Omental fat pad (tissue), 4 donors: ENCODE measurements at places on chromosomes 12 and 14. TPM values are rescaled to one million over a fixed set of nuclear protein-coding genes. Genes with fewer than 3 reads are reported as not detected.

GRCh38 chr12:14418451-14418890 is 53.0 kb downstream of the ATF7IP start:
- no peak for DNase-seq

DNA sequence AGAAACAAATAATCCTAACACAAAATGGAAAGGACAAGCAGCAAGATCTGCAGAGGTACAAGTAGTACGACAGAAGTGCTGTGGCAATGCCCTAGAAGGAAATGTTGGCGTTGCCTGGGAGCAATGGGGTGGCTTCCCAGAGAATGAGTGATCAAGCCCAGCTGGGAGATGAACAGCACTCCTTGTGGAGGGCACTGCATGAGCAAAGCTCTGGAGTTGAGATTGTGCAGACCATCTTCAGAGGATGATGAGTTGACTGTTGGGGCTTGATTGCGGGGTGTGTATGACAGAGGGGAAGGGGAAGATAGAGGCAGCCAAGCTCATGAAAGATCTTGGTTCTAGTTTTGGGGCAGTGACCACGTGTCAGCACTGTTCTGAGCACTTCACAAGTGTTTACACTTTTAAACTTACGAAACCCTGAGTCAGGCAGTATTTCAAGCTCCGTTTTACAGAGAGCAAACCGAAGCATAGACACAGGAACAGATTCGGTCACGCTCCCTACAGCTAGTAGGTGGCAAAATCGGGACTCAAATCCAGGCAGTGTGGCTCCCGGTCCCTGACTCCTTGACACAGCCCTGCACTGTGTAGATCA is 127.2 kb upstream of the LHX5 start:
- DNase-seq = no peak

DNA sequence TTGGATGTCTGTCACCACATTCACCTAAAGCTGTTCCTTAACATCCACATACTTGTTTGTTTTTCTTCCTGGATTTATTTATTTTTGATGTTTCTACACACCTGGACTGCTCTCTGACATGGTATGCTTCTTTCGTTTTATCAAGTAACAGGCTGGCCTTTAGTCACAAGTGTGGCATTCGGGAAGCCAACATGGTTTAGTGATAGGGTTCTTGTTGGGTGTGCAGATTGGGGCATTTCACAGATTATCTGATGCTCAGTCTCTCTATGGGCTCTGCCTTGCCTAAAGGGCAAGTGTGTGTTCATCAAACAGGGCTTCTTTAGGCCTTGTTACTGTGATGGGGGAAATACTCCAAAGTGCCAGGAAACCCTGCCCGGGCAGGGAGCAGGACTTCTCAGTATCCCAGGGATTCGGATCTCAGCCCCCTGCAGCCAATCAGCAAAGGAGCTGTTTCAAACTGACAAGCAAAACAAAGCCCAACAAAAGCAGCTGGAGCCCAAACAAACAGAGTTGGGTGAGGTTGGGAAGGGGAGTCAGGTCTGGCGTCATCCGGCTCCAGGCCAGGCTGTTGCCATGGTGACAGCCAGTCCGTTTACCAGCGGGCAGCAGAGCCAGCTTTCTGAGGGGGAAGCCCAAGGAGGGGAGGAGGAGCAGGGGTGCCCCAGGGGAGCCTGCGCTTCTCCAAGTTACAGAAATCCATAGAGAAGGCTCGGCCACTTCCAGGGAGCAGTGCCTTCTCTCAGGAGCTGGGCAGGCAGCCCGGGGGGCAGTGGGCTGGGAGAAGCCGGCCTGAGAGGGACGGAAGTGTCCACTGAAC is 31.9 kb downstream of the FOS start:
- DNase-seq = peak; percentile 66

DNA sequence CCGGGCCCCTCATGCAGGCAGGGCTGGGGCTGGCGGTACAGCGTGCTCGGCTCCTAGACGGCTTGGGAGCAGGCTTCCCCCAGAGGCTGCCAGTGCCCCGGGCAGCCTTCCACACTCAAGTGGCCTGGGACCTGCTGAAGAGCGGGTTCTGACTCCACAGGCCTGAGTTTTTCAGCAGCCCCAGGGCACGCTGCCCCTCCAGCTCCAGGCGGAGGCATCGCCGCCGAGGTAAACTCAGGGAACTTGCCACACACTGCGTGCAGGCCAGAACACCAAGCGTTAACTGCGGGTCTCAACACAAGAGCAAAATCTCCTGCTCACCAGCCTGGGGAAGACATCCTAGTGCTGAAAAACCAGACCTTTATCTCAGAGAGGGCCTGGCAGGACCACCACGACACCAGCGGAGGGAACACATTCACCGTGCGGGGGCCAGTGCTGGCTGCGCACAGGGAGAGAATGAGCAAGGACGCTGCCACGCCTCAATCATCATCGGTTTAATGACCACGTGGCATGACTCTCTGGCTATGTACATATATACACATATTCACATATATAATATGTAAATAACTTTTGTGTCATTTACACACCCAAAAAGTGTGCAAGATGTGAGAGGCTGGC is 21.3 kb downstream of the PSMC1 start:
- no peak for DNase-seq

- DNase-seq = no peak
These were observed 200.1 kb upstream of the TMTC1 start for GRCh38 chr12:29983851-29984250.

GRCh38 chr12:88235183-88235833 is 93.2 kb downstream of the TMTC3 start:
- DNase-seq = no peak

GRCh38 chr12:47206450-47207339 is 126.9 kb upstream of the AMIGO2 start:
- no peak for DNase-seq

- DNase-seq = no peak
These were observed 177.3 kb upstream of the NUDT4 start for GRCh38 chr12:93200291-93200917.

DNA sequence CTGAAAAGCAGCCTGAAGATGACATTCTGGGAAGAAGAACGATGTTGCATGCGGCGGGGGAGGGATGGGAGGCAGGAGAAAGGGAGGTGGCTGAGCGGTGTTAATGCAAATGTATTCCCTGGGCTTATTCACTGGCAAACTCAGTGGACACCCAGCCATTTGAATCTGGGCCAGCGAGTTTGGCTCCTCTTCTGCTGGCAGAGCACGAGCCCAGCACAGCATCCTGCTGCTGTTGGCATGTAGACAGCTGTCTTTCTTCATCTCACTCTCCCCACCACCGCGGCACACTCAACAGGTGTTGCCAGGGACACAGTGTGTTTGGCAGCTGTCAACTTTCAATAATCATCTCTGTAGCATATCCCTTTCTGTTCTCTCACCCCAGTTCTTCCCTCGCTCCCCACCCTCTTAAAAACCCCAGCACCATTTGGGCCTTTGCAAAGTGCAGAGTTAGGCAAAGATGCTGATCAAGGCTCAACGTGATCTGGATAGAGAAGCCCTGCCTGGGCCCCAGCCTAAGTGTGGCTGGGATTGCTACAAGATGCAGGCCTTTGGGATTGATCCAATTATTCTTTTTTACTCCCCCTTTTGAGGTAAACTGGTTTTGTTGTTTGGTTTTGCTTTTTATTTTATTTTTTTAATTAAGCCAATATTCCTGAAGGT is 131.9 kb downstream of the EXOC5 start:
- DNase-seq = no peak

Gene DPY19L2
- 6.1 TPM for total RNA-seq

Gene NPFF
- not detected for total RNA-seq

Gene ZNF410
- 71.7 TPM for total RNA-seq
